Cardiac septum (tissue), 1 donor: ENCODE measurements at places on chromosomes 6 and 20. TPM values are rescaled to one million over a fixed set of nuclear protein-coding genes. Genes with fewer than 3 reads are reported as not detected.
A peak's percentile ranks its signal among the peaks of the same experiment; 100 is the strongest.

The ENPP1 gene
- total RNA-seq = 3.3 TPM

The SLC26A8 gene
- total RNA-seq = 0.13 TPM

The SLC17A1 gene
- total RNA-seq = not detected

The RBPJL gene
- total RNA-seq = not detected

The MAS1 gene
- total RNA-seq = 0.03 TPM

- DNase-seq = peak; percentile 79
These were observed 29.9 kb downstream of the FBXO30 start for GRCh38 chr6:145784683-145785082.

- no peak for DNase-seq
These were observed 11.0 kb downstream of the TBPL1 start for GRCh38 chr6:133964052-133964451.

DNA sequence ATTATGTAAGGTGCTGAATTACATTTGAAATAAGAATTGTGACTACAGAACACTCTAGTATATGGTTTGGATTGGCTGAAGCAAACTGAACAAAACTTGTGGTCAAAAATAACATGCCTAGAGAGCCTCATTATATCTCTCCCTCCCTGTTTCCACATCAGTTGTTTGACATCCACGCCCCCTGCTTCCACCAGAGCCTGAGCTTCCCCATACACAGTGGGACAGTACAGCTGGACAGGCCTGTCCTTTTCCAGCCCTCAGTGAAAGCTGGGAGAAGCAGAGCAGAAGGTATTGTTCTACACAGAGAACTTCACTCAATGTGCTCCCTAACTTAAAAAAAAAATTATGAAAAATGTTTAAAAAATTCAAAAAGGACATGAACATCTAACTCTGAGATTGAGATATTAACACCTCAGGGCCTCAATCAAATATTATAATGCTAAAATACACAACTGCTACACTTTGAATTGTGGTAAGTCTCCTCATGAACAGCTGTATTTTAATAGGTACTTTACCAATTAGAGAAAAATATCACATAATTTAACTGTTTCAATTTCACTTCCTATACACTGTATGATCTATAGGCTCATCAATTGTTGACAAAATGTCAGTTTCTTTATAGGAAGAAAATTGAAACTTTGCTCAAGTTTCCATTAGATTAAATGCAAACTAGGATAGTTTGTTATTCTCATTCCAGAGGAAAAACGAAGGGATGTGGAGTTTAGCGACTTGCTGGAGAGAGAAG is 44.9 kb upstream of the SCML4 start:
- DNase-seq = no peak

DNA sequence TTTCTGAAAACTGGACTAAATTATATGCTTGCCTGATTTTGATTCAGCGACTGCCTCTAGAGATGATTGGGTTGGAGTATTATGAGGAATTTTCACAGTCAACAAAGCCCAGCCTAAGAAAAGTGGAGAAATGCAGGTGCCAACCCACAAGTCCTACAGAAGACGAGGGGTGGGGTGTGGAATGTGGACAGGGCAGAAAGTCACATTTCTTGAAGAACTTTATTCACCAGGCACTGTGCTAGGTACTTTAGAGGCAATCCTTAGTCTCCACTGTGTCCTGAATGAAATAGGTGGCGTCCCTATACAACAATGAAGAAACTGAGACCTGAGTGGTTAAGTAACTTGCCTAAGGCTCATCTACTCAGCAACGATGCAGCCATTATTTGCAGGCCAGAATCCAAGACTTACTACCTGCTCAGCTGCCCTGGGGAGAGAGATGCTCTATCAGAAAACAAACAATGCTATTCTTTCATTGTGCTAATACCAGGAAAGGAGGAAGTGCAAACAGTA is 106.3 kb downstream of the RNF144B start:
- no peak for DNase-seq

GRCh38 chr6:164087211-164087610 is 672.7 kb downstream of the QKI start:
- DNase-seq = no peak

GRCh38 chr6:167979436-167980139 is 17.9 kb upstream of the KIF25 start:
- DNase-seq = no peak

DNA sequence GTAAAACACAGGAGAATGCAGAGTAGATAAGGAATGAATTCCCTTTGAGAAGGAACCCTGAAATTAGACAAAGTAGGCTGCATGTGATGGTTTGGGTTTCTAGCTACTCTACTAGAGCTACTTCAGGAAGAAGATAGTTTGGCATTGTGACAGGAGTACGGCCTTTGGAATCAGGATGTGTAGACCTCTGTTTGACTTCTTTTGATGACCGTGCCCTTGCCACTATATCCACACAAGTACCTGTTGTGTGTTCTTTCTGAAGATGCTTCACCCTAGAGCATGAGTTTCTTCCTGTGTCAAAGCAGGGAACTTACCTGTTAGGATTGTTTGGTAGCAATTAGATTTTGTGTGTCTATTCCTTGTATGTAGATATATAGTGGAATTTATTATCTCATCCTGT is 41.7 kb downstream of the CD2AP start:
- no peak for DNase-seq

GRCh38 chr6:72864799-72865198 is 242.9 kb downstream of the KCNQ5 start:
- no peak for DNase-seq

DNA sequence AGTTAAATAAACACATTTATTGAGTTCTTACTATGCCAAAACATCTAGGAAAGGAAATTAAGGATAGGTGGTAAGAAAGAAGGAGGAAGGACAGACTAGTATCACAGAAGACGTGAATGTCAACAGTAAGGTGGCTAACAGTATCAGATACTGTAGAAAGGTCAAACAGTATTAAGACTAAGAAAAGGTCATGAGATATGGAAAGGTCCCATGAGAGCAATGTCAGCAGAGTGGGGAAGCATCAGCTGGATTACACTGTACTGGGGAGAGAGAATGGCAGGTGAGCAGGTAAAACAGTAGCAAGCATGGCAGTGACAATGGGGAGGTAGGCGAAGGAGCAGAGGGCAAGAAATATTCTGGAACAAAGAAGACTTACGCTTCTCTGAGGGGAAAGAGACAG is 18.0 kb downstream of the GLO1 start:
- no peak for DNase-seq

GRCh38 chr20:32706486-32706885 is 32.7 kb upstream of the C20orf203 start:
- DNase-seq = no peak

GRCh38 chr20:13338097-13338661 is 117.1 kb downstream of the ISM1 start:
- DNase-seq = no peak

DNA sequence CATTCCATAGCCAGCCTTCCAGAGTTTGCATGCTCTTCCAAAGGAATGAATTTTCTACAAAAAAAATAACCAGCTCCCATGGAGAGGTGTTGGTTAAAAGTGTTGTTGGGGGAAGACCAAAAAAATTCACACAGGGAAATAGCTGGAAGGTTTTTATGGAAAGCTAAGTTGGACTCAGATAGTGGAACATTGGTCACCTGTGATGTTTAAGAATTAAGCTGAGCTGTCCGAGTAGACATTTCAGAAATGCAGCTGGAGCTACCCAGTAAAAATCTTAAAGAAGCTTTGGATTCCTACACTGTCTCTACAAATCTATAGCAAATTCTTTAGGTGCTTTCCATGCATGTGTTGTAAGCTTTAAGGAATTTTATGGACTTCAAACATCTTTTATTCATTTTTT is 155.5 kb downstream of the THBS2 start:
- DNase-seq = no peak

GRCh38 chr6:127032971-127033370 is 85.5 kb upstream of the RSPO3 start:
- no peak for DNase-seq

GRCh38 chr6:30724906-30725667 is 4.9 kb downstream of the TUBB start:
- DNase-seq = no peak

- no peak for DNase-seq
These were observed 18.5 kb upstream of the C6orf141 start for GRCh38 chr6:49531774-49532569.

GRCh38 chr6:89830170-89830809 is 610 bp downstream of the CASP8AP2 start:
- no peak for DNase-seq
